ENCODE measurements at places on chromosomes 7 and 10.

DNA sequence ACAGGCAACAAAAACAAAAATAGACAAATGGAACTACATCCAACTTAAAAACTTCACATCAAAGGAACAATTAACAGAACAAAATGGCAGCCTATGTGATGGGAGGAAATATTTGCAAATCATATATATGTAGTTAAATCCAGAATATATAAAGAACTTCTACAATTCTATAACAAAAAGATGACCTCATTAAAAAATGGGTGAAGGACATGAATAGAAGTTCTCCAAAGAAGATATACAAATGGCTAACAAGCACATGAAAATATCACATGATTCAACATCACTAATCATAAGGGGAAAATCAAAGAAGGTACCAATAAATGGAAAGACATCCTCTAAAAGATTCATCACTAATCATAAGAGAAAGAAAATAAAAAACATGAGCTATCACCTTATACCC, 416.1 kb downstream of the LRMDA start:
- no peak for DNase-seq

- no peak for DNase-seq
These were observed 8.2 kb downstream of the MAD1L1 start for GRCh38 chr7:2224491-2224928.

DNA sequence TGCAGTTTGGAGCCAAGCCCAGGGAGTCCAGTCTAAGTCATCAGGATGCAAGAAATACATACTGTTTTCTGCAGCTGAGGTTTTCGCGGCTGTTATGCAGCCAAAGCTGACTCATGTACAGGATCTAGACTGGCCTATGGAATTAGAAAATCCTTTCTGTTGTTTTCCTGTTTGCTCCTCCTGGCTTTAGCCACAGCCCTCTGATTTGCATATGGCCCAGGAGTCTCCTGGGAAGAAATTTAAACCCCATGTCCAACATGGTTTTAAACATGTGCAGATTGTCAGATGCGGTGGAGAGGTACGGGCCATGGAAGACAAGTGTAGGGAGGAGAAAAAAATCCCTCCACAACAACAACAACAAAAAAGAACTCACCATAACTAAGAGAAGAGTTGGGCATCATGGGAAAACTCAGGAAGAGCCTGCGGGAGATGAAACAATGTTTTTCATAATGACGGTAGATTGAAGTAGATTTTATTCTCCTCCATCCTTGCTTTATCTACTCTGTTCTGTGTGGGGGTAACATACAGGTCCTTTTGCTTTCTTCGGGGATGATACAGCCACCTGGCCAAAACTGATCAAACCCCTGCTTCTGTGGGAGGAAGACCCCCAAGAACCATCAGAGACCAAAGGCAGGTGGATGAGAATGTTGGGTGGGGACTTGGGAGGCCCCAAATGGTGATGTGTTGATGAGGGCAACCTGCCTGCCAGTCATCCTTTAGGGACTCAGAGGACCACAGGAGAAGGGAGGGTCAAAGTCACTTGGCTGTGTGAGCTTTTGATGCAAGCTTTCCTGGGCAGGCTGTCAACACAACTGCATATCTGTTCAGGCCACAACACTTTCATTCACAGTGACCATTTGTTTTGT, 29.8 kb upstream of the GNA12 start:
- no peak for DNase-seq

DNA sequence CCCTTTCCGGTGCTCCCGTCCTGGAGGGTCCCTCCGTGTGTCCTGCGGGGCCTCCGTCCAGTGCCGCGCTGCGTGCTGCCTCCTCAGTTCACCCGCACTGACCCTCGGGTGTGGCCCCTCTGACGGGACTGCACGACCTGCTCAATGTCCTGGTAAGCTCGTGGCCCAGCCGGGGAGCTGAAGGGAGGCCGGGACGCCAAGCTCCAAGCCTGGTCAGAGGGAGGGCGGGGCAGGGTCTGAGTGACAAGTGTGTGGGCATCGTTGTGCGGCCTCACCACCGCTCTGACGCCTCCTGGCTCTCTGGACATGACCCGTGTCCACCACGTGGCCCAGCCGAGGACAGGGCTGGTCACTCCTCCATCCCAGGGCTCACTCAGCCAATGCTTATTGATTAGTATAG, 25.9 kb downstream of the FAM20C start:
- DNase-seq = no peak

DNA sequence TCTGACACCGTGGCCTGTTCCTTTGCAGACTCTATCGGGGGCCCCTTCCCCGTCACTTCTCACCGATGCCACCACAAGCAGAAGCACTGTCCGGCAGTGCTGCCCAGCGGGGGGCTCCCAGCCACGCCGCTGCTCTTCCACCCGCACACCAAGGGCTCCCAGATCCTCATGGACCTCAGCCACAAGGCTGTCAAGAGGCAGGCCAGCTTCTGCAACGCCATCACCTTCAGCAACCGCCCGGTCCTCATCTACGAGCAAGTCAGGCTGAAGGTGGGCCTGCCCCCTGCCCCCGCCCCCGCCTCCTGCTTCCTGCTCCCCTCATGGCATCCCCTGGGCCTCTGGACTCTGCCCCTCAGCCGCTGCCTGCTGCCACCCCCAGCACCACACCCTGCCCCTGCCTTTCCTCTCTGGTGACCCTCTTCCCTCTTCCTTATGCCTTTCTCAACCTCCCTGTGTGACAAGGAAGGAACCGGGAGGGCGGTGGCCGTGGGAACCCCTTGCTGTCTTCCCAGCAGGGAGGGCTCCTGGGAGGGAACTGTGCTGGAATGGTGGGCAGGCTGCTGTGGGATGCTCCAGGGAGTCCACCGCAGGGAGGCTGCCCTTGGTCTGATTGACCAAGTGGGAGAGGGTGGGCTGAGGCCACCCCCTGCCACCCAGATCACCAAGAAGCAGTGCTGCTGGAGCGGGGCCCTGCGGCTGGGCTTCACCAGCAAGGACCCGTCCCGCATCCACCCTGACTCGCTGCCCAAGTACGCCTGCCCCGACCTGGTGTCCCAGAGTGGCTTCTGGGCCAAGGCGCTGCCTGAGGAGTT, 77.5 kb downstream of the NEURL1 start:
- DNase-seq = no peak

GRCh38 chr10:125063256-125063925, 97.0 kb downstream of the CTBP2 start:
- DNase-seq = no peak

DNA sequence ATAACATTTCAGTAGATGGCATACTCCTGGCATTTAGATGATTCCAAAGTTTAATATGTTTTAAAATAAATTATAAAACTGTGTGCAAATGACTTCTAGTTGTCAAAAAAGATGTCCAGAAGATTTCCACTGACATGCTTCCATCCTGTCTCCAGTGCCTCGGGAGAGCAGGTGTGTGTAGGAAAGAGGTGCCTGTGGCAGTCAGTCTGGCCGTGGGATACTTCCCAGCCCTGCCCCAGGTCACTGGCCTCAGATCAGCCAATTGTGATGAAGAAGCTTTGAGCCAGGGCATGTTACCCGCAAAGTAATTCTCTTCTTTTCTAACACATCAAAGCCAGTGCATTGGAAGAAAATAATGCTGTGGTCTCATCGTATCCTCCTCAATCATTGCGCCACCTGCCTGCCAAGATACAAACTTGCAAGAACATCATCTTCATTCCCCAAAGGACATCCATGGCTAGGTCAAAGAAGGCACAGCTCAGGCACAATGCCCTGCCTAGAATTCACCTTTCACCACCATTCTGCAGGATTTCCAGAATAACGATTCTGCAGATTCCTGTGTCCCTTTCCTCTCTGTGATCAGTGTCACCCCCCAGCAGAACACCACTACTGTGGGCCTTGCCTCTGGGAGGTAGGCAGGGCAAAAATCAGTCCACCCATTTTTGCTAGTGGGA, 6.3 kb upstream of the KCNMA1 start:
- DNase-seq = peak; percentile 37

DNA sequence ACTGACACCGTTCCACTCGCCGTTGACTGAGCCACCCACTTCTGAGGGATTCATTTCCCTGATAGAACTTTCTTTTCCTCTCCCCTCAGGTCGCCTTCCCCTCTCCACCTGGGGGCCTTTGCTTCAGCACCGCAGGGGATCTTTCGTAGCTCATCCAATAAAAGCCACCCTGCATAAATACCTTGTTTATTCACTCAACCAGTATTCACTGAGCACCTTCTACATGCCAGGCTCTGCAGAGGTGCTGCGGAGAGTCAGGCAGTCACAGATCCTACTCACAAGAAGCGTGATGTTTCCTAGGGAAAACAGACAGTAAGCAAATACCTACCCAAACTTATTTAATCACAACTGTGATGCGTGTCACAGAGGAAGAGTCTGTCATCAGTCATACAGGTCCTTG, 127.7 kb downstream of the TEX36 start:
- DNase-seq = no peak

DNA sequence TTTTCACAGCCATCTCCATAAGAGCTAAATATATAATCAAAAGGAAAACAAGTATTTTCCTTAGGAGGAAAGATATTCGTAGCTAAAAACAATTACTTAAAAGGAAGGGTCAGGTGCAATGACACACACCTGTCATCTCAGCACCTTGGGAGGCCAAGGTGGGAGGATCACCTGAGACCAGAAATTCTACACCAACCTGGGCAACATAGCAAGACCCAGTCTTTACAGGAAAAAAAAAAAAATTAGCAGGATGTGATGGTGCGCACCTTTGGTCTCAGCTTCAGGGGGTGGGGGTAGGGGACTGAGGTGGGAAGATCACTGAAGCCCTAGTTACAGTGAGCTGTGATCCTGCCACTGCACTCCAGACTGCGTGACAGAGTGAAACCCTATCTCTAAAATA, 11.9 kb downstream of the TNPO3 start:
- no peak for DNase-seq

- no peak for DNase-seq
These were observed 1326.4 kb upstream of the SORCS1 start for GRCh38 chr10:108490944-108491343.

- no peak for DNase-seq
These were observed 1071.2 kb downstream of the TYW1 start for GRCh38 chr7:68067845-68068244.

GRCh38 chr10:288316-289200, 153.3 kb downstream of the ZMYND11 start:
- DNase-seq = no peak
